SJCRH30 (cell line): ENCODE measurements at places on chromosomes 12 and 14.

GRCh38 chr14:85333313-85333712 is 196.6 kb upstream of the FLRT2 start:
- no peaks in the 10 kb centered on the region for H3K36me3 ChIP-seq
- no peaks in the 10 kb centered on the region for H3K27me3 ChIP-seq
- no peak overlapping the region for H3K27ac ChIP-seq

DNA sequence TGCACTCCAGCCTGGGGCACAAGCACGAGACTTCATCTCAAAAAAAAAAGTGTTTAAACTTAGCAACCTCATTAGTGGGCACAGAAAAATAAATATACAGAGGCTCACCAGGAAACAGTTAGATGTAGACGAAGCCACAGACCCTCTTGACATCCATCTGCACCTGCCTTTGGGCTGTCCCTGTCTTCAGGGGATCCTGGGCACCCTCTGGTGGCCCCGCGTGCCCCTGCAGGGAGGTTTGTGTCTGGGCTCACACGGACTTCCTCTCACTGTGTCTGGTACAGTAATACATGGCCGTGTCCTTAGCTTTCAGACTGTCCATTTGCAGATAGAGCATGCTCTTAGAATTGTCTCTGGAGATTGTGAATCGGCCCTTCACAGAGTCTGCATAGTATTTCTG is 916.5 kb downstream of the TMEM121 start:
- DNase-seq = peak; percentile 5
- H3K36me3 ChIP-seq = no peaks in the 10 kb centered on the region
- H3K4me3 ChIP-seq = no peak overlapping the region
- no peak overlapping the region for H3K27ac ChIP-seq
- no peaks in the 10 kb centered on the region for H3K4me1 ChIP-seq
- no peaks in the 10 kb centered on the region for H3K27me3 ChIP-seq

DNA sequence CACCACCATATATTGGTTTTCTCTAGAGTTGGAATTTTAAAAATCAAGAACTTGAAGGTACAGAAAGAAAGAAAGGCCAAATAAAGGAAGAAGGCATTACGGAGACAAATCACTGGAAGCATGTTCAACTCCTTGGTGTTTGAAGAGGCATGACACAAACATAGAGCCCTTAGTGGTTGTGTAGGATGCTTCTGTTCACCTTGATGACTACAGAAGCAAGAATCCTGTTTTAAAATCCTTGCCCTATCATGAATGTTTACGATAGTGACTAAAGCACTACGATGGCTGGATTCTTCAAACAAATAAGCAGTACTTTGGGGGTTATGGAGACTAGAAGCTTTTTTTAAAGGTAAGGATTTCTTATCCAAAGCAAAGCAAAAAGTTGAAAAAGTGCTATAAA is 10.3 kb upstream of the ISM2 start:
- peaks cover 2% of the 10 kb centered on the region; the same call in 1 of the 2 replicates for H3K36me3 ChIP-seq
- no peak for DNase-seq
- no peak overlapping the region for H3K27ac ChIP-seq
- no peak overlapping the region for H3K4me3 ChIP-seq
- H3K27me3 ChIP-seq = no peaks in the 10 kb centered on the region
- no peaks in the 10 kb centered on the region for H3K4me1 ChIP-seq

DNA sequence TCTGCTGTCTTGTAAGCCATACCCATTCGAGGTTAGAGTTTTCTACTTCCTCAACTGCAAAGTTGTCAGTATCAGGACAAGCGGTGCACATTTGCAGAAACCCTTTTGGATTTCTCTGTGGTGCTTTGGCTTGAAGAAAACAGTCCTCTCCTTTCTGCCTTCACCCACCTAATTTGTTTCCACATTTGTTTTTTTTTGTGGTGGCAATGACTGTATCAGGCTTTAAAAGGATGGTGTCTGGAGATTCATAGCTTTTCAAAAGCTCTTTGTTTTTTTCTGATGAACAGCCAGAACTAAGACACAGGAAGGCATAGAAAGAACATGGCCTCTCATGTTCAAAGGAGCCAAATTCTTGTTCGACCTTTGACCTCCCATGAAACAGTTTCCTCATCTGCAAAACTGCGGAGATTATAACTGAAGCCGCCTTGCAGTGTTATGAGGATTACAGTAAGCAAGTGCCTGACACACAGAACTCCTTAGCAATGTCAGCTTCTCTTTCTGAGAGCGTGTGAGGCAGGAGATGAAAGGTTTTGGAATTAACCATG is 270.6 kb upstream of the TBX3 start:
- H3K4me1 ChIP-seq = no peaks in the 10 kb centered on the region
- H3K36me3 ChIP-seq = no peaks in the 10 kb centered on the region
- peak; percentile 4 for DNase-seq
- H3K27ac ChIP-seq = no peak overlapping the region
- no peaks in the 10 kb centered on the region for H3K27me3 ChIP-seq

- H3K36me3 ChIP-seq = no peaks in the 10 kb centered on the region
- H3K4me1 ChIP-seq = no peaks in the 10 kb centered on the region
- H3K27ac ChIP-seq = no peak overlapping the region
- H3K27me3 ChIP-seq = no peaks in the 10 kb centered on the region
Observed at GRCh38 chr12:52296572-52297215, 5.4 kb upstream of the KRT81 start.

DNA sequence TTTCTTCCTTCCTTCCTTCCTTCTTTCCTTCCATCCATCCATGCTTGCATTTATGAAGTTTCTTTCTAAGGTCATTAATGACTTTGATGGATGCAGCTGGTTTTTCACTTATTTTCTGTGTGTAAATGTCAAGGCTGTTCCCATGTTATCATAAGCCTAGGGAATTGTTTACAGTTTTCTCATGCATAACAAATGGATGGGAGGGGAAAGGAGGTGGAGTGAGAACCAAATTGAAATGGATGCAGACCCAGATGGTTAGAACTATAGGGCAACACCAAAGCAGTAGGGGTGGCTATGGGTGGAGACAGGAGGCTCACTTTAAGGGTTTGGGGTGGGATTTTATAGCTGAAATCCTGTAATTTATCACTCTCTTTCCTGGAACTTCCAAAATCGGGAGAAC is 146.2 kb downstream of the TPH2 start:
- H3K4me3 ChIP-seq = no peak overlapping the region
- DNase-seq = no peak
- H3K4me1 ChIP-seq = no peaks in the 10 kb centered on the region

DNA sequence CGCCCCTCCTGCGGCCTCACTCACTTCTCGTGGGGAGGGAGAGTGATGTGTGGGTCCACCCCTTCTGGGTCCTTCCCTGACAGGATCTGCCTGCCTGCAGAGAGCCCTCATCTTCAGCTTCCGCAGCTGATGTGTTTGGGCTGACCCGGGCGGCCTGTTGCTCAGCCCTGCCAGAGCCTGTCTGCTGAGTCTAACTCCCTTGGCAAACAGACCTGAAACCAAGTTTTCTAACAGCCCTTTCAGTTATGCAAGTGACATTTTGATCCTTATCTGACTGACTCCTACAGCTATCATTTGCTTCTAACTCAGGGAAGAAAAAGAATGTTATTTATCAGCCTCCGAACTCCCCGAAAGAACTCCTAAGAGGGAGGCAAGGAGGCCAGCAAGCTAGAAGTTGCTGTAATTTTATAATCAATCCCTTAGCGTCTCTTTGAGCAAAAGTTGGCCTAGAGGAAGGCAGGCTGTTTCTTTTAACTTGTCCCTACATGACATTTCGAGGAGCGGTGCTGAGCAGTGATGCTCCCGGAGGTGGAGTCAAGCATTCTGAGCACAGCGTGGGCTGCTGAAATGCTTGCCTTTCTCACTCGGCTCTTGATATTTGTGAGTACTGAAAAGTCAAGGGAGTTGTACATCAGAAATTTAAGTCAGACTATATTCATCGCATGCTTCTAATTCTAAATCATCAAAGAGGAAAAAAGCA is 31.5 kb upstream of the CACNA2D4 start:
- H3K27me3 ChIP-seq = no peaks in the 10 kb centered on the region
- DNase-seq = no peak
- H3K27ac ChIP-seq = no peak overlapping the region
- H3K36me3 ChIP-seq = peaks cover 12% of the 10 kb centered on the region

GRCh38 chr14:52840877-52841276 is 49.5 kb upstream of the GNPNAT1 start:
- H3K4me1 ChIP-seq = peaks cover 3% of the 10 kb centered on the region; the same call in 1 of the 2 replicates
- H3K27ac ChIP-seq = no peak overlapping the region
- no peaks in the 10 kb centered on the region for H3K27me3 ChIP-seq
- no peaks in the 10 kb centered on the region for H3K36me3 ChIP-seq
- DNase-seq = peak; percentile 19

DNA sequence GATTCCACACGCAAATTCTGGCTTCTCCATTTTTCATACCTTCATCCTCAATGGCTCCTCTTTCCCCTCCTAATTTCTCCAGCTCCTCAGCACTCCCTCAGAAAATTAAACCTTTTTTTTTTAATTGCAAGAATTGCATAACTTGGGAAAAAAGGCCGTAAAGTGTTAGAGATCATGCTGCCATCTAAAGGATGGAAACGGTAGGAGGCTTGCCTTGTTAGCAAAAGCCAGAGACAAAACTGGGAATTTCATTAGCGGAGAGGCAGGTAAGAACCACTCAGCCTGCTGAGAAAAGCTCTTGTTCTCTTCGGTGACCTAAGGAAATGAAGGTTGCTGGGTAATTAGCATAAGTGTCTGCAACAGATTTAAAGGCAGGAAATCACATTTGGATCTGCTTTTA is 204.3 kb downstream of the AEBP2 start:
- no peak for DNase-seq
- H3K27me3 ChIP-seq = no peaks in the 10 kb centered on the region
- H3K4me3 ChIP-seq = no peak overlapping the region
- no peaks in the 10 kb centered on the region for H3K36me3 ChIP-seq
- no peaks in the 10 kb centered on the region for H3K4me1 ChIP-seq

DNA sequence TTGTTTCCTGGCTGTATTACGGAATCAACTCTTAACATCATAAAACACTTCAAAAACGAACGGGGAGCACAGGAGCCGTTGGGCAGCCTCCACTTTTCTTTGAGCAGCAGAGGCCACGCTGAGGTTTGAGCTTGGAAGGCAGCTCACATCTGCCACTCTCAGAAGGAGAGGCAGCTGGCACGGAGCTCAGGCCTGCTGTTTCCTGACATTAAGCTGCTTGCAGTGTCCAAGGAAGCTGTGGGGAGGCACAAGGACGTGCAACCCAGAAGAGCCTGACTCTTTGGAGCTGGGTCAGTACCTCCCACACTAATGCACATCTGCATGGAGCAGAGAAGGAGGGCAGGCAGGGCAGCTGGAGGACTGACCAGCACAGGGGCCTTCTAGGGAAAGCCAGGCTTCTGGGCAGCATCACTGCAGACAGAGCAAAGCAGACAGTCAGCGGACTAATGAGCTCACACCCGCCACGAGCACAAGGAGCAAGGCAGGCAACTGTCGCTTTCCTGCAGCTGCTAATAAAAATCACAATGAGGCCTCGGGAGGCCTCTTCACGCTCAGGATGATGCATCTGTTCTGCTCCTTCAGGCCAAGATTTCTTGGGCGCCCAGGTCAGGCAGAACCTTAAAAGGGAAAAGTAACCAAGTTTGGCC is 211.1 kb downstream of the GLT1D1 start:
- H3K36me3 ChIP-seq = no peaks in the 10 kb centered on the region
- H3K27me3 ChIP-seq = no peaks in the 10 kb centered on the region
- H3K27ac ChIP-seq = peak overlapping the region; percentile 89
- no peak overlapping the region for H3K4me3 ChIP-seq
- DNase-seq = peak; percentile 90
- H3K4me1 ChIP-seq = peaks cover 21% of the 10 kb centered on the region
